ENCODE measurements at places on chromosomes 2 and 18.

- DNase-seq = no peak
Measured at GRCh38 chr18:40017021-40017420, 1938.0 kb upstream of the PIK3C3 start.

DNA sequence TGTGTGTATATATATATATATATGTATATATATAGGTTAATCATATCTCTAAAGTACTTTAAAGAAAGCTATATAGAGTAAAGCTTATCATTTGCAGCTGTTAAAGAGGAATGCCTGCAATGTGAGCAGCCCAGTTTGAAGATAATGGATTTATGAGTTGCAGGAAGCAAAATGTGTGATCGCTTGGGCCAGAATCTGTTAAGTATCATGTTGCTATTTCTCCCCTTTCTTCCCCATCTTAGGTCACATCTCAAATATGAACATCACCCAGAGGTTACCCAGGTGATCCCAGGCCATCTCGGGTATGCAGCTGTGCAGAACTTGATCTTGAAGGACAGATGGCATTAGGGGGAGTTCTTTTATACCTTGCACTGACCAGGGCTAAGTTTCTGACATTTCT lies 316.5 kb downstream of the MTX2 start:
- DNase-seq = no peak

DNA sequence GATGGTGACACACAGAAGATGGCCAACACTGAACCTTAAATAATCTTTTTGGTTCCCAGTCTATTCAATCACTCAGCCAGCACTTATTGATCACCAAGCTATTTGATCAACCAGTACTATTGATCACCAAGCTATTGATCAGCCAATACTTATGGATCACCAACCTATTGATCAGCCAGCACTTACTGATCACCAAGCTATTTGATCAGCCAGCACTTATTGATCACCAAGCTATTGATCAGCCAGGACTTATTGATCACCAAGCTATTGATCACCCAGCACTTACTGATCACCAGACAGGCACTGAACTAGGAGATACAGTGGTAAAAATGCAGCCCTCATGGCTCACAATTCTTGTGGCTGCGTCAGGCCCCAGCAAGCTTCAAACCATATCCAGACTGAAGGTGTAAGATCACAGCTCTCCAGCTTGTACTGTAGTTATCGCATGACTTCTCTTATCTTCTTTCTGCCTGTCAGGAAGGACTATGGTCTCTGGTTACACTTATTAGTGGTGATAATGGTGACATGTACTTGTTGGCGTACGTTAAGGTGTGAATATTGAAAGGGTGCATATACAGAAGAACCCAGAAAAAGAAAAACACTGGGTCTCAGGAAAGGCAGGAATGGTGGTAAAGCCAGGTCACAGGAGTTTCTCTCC lies 18.4 kb upstream of the B3GNT2 start:
- no peak for DNase-seq

DNA sequence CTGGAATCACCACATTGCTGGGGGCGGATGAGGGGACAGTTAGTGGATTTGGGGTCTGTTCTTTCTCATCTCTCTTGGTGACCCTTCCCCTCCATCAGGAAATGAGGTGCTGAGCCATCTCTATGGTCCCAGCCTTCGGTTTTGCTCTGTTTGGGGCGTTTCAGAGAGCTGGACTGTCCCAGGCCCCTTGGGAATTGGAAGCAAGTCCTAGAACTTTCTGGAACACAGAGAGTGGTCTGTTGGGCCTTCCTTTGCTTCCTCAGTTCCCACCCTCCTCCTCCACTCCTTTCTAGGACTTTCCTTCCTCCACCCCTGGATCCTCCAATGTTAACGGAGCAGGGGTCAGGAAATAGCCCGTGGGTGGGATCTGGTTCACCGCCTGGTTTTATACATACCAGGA lies 17.0 kb downstream of the RRM2 start:
- no peak for DNase-seq

DNA sequence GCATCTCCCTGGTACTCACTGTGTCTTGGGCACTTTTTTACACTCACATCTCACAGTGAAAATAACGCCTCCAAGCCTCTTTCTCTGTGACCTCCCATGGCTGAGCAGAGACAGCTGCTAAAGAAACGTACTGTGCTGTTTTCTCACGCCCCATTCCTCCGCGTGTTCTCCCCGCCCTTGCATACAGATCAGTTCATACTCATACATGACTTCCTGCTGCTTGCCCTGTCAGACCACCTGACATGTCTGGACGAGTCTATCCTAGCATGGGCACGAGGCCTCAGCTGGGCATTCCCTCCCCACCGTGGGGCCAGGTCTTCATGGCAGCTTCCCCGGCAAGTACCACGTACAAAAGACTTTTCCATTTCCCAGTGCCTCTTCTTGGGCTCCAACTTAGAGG lies 21.2 kb upstream of the IL1A start:
- DNase-seq = no peak

DNA sequence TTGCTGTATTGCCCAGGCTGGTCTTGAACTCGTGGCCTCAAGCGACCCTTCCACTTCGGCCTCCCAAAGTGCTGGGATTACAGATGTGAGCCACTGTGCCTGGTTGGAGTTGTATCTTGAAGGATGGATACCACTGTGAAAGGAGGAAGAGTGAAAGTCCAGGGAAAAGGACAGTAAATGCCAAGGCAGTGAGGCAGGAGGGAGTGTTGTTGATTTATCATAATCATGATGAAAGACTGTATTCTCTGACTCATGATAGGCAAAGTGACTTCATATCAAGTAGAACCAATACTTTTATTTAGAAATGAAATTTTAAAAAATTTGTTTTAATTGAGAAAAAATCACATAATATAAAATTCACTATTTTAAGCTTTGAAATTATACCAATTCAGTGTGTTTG lies 162.3 kb downstream of the ARHGAP28 start:
- DNase-seq = no peak

- DNase-seq = no peak
Measured at GRCh38 chr2:144374163-144374661, 145.7 kb downstream of the ZEB2 start.

DNA sequence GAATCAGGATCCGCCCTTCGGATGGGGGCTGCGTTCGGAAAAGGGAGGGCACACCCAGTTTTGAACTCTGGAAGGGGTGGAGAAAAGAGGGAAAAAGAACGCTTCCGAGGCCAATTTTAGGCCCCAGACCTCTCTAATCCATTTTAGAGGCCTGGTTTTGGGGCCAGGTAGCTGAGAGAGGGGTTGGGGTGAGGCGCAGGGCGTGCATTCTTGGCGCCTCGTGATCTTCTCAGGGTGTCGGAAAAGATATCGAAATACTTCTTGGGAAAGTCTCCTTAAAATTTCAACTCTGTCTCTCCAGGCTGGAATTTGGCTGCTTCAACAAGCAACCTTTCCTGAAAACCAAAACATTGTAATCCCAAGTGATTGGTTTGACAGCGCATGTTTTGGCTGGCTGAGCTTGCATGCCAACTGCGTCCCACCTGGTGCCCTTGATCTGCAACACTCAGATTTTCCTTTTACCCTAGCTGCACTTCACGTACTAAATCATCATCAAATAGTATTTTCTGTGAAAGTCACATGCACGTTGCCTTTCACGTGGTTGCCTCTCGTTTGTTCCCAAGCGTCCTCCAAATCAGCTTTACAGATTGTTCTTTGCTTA lies 864 bp upstream of the XPO1 start:
- DNase-seq = peak; percentile 14

GRCh38 chr18:58438958-58439300 lies 190.0 kb downstream of the ALPK2 start:
- DNase-seq = no peak

DNA sequence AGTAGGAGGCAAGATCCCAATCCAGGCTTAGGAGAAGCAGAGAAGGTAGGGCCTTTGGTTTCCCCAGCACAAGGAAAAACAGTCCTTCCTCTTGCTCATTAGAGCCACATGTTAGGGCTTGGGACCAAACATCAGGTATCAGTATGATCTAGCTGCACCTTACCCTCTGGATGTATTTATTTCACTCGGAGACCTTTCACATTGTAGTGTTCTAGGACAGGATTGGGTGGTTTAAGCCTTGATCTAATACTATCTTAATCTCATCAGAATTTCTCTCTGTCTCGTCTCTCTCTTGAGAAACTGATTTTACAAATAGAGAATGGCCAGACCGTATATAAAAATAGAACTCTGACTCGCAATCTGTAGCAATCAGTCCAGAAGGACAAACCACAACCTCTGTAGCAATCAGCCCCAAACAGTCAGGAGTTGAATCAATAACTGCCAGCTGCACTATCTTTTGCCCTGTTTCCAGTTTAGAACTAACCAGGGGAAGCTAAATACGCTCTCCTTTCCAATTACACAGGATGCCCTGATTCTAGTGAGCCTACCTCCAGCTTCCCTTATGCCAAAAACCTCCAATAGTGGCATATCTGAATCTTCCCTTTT lies 207.1 kb downstream of the TDRD15 start:
- peak; percentile 14 for DNase-seq

DNA sequence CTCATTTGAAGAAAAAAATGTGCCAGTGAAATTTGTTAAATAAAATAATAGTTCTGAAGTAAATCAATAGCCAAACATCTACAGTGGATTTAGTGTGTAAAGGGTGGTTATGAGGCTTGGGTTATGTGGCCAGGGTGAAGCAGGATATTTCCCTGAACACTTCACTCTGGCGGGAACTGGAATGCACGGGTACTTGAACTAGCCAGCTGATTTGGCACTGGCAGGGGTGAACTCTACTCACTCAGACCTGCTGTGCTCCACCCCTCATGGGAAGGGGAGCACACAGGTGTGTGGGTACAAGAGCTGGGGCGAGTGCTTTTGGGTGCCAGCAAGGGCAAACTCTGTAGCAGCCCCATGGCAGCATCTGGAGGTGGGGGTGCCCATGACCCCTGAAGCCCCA lies 278.2 kb downstream of the CALCRL start:
- DNase-seq = no peak

GRCh38 chr2:99674090-99674489 lies 184.3 kb upstream of the REV1 start:
- DNase-seq = no peak

- peak; percentile 35 for DNase-seq
Measured at GRCh38 chr2:237025090-237025865, 60.4 kb upstream of the COPS8 start.

GRCh38 chr2:8544171-8544785 lies 137.6 kb upstream of the ID2 start:
- DNase-seq = no peak

DNA sequence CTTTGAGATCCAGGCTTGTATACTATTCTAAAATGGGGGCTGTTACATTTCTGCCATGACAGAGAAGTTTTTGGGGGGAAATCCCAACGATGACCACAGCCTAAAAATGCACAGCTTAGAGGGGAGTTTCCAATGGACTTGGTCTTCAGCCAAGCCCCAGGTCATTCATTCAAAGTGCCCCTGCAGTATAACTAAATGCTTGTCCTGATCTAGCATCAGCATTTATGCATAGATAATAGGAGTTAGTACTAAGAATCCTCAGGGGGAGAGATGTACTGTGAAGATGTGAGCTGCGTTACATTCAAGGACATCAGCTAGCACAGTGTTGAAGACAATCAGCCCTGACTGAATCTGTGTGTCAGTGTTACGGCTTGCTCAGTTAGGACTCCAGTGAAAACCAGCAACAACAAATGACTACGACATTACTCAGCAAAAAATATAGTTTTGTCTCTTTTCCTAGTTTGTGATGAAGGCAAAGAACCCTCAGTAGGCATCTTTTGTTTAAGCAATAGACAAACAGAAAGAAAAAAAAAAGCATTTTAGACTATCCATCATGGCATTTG lies 160.9 kb downstream of the ZEB2 start:
- no peak for DNase-seq

GRCh38 chr2:54402350-54402749 lies 53.8 kb upstream of the SPTBN1 start:
- no peak for DNase-seq

- no peak for DNase-seq
Measured at GRCh38 chr2:114714313-114714712, 271.9 kb downstream of the DPP10 start.

DNA sequence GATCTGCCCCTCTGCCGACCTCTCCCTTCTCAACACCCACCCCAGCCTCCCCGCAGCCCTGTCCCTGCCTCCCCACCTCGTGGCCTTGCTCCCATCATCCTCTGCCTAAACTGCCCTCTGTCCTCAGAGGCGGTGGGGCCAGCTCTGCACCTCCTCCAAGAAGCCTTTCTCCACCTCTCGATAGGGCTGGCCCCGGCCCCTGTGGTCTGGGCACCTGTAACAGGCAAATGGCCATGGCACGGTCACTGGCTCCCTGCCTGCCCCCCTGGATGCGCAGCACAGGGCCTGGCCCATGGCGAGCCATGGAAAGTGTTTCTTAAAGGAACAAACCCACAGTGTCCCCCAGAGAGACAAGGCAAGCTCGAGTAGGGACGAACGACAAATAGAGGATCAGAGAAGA lies 42.0 kb downstream of the MYO7B start:
- DNase-seq = no peak

- no peak for DNase-seq
Measured at GRCh38 chr2:237143676-237144440, 58.2 kb downstream of the COPS8 start.

DNA sequence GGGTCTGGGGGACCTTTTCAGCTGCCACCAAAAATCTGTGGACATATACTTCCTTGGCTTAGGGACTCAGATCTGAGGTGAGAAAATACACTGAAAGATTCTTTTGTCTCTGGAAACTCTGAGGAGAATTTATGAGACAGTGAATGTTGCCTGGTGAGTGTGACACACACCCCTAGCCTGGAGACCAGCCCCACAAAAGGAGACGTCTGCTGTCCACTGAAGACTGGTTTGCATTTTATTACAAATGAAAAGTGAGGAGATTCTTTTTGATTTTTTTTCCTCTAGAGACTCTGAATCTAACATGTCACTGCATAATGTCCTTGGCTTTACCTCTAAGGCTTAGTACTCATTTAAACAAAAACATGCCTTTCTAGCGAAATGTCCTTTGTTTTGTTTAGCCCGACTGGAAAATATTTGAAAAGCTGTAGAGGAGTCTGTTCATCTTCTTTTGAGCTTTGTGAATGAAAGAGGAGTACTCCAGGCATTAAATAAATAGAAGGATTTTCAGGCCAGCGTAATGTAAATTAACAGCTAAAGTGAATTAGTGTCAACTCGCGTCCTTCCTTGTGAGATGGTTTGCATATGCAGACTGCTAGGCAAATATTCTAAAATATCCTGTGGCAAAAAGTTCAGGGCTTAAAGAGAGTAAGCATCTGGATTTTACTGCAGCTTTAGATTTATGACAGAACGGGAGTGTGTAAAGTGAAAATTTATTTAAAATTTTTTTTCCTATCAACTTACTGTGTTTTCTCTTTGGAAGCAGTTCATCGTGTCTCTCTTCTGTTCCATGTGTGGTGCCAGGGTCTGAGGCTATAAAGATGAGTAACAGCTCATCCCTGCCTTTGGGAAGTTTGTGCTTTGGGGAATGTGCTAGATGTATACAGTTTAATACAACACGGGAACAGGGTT lies 125.4 kb downstream of the VWA3B start:
- DNase-seq = no peak

DNA sequence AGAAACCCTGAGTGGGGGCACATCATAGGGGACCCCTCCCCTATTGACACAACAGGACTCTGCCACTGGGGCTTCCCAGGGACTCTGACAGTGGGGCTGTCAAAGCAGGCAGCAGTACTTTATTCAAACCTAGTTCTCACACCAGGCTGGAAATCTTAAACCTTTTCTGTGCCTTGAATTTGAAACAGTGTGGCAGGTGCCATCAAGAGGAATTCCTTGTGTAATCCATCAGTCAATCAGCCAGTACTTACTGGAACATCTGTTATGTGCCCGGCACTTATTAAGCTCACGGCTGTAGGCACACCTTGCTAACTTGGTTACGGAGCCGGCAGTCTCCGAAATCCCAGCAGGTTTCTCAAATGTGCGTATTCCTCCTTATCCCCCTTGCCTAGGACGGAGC lies 12.0 kb downstream of the GLI2 start:
- no peak for DNase-seq

GRCh38 chr2:76283350-76283749 lies 572.6 kb upstream of the GCFC2 start:
- DNase-seq = no peak
